Endodermal cell (in vitro differentiated cells): ENCODE measurements at places on chromosomes 6 and 20. TPM values are rescaled to one million over a fixed set of nuclear protein-coding genes. Genes with fewer than 3 reads are reported as not detected.

Gene ARFGEF3
- total RNA-seq = 10.3 and 10.9 TPM in 2 replicates

Gene SUPT3H
- total RNA-seq = 29.8 and 34.7 TPM in 2 replicates

Gene SNAP25
- total RNA-seq = 0.34 to 0.66 TPM in 2 of 3 replicates, not detected in the other

Gene LY6G6D
- not detected in 2 replicates for total RNA-seq

Gene ANKS1A
- 31.9 and 34.9 TPM in 2 replicates for total RNA-seq

Gene SCRT2
- total RNA-seq = not detected in 3 replicates

Gene GJA10
- 0.36 and 0.42 TPM in 2 replicates for total RNA-seq

Gene FRK
- 0.73 to 2.9 TPM (median 2.8 TPM) in 3 replicates for total RNA-seq

Gene MEI4
- total RNA-seq = 0.45 and 0.62 TPM in 2 replicates

Gene LZTS3
- total RNA-seq = 23.6 and 26.8 TPM in 2 replicates

GRCh38 chr6:69044534-69044933 is 409.5 kb downstream of the ADGRB3 start:
- no peak for DNase-seq

DNA sequence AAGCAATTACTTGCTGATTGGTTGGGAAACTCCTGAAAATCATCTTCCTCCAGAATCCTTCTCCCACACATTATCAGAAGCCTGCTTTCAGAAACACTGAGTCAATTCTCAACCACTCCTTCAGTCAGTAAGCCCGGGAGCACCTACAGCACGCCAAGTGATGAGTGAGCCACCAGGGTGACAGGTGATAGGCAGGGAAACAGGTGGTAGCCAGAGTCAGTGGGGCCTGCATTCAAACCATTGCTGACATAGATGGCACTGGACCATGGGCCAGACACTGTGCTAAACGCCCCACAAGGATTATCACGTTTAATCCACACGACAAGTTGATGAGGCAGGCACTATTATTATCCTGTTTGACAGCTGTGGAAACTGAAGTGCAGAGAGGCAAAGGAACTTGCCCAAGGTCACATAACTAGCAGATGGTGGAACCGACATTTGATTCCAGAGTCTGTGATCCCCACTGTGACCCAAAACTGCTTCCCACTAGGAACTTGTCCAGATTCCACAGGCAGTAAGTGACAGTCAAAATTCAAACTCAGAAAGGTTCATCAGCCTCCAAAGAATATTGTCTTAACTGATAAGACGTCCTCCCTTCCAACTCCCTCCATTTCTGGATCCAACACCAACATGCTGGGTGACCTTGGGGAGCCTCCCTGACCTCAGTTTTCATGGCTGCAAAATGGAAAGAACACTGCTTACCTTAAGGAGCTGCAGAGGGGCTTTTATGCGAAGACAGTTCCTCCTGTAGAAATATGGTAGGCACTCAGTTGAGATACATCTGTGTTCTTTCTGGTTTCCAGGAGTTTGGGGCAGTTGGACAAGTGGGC is 23.9 kb upstream of the TOP1 start:
- DNase-seq = no peak

DNA sequence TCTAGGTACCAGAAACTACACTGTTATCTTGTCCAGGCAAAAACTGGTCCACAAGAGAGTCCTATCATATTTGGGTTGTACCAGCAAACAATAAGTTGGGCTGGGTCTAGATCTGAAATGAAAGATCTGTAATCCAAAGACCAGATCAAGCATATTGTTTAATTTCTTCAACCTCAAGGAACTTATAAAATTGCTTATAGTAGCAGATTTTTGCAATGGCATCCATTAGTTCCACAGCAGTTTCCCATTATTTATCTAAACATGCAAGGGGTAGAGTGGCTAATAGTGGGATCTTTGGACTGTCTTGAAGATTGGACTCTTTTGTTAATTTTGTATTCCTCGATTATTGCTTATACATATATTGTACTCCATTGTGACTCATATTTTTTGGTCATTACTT is 40.5 kb upstream of the SNAP25 start:
- DNase-seq = no peak

- DNase-seq = no peak
Measured at GRCh38 chr6:38572186-38572813, 67.4 kb downstream of the BTBD9 start.

- peak; percentile 66 for DNase-seq
Measured at GRCh38 chr6:10528158-10528981, 7.2 kb downstream of the GCNT2 start.

- DNase-seq = no peak
Measured at GRCh38 chr6:21537637-21538036, 55.9 kb upstream of the SOX4 start.

- no peak for DNase-seq
Measured at GRCh38 chr20:6611911-6612605, 155.4 kb upstream of the BMP2 start.

DNA sequence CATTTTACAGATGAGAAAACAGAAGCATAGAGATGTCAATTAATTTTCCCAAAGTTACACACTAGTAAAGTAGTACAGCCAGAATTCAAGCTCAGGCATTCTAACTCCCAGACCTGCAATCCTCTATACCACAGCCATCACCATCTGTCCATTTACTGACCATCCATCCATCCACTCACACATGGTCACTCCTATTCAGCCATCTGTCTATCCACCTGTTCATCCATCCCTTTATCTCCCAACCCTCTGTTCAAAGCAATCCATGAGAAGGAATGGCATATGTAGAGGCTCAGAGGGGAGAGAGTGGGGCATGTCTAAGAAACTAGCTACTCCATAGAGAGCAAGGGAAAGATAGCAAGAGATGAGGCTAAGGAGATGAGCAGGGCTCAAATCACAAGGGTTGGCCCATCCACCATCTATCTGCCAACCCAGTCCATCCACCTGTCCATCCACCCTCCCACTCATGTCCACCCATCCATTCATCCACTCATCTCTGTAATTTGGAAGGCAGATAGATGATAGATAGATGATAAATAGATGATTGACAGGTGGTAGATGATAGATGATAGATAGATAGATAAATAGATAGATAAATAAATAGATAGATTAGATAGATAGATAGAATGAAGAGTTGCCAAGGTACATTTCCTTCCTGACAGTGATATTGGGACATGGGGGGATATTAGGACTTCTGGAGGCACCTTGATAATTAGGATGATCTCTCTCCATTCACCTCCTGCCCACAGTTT is 12.2 kb upstream of the C6orf132 start:
- DNase-seq = no peak

DNA sequence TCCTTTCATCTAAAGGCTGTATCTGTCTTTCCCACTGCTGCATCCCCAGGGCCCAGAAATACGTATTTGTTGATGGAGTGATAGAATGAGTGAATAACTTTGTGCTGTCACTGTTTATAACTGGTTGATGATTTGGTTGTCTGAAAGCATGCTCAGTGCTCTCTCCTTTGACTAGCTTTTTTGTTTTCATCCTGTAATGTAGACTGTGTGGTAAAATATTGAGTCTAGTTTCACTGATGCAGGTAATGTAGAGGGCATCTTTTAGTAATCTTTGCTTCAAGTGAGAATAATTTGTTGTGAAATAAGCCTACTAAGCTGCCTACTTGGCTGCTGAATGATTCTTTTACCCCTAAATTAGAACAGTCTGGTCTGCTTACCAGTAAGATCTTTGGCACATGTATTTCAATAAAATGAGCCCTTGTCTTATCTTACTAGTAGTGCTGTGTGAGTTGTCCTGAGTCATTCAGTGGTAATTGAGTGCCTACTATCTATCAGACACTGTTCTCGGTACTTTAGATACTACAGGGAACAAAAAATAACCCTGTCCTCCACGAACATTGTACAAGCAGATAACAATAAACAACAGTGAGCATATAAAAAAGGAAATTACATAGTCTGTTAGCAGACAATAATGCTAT is 39.9 kb downstream of the MAPK14 start:
- DNase-seq = no peak

- peak; percentile 64 for DNase-seq
Measured at GRCh38 chr6:128731249-128732165, 151.4 kb upstream of the LAMA2 start.

- no peak for DNase-seq
Measured at GRCh38 chr6:142297996-142298753, 3.6 kb upstream of the ADGRG6 start.

DNA sequence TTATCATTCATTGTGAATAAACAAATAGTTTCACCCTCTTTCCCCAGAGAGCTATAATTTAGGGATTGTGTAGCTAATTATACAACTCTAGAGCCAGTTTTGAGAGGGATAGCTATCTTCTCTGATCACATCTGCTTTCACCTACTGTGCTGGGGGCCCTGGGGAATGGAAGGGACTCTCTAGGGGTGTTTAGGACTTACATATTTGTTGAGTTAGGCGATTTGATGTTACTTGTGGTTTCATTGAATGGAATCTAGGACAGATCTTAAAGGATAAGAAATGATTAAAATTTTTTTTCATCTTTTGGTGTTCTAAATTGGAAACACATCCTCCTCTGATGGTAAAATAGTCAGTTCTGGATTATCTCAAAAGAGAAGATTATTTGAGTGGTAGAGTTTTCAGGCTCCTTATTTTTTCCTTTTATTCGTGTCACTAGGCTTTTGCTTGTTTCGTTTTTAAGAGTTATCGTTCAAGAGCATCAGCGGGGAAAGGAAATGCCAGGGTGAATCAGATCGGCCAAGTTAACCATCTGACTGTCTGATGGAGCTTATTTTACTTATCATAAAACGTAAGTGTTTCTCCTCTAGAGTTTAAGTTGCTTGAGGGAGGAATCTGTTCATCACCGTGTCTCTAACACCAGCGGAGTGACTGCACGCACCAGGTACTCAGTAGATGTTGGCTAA is 236.7 kb downstream of the FARS2 start:
- no peak for DNase-seq

GRCh38 chr20:57505979-57506378 is 19.0 kb downstream of the CTCFL start:
- no peak for DNase-seq

GRCh38 chr6:86255973-86256372 is 613.3 kb upstream of the SYNCRIP start:
- DNase-seq = no peak
